Stimulated activated CD8-positive, alpha-beta memory T cell treated with anti-CD3 and anti-CD28 coated beads, Interleukin-15, amount 100 ng/mL, for 48 hours (primary cell): ENCODE measurements at places on chromosomes 4 and X.

DNA sequence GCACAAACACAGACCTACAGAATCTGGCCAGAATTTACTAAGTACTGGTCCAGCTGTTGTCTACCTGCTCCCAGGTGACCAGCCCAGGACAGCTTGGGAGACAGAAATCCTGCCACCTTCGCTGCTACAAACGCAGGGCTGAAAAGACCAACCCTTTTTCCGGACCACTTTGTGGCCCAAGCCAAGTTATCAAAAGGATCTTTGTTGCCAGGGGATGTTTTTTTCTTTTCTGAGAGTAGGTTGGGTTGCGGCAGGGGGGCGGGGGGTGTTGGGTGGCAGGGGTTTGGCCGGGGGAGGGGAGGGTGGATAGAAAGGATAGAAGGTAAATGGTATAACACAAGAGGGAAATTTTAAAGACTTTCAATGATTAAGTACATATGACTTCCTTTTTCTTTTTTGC is 63.4 kb downstream of the STOX2 start:
- DNase-seq: no peak

- no peak for DNase-seq
Observed at GRCh38 chr4:123976285-123976684, 579.7 kb downstream of the SPRY1 start.

DNA sequence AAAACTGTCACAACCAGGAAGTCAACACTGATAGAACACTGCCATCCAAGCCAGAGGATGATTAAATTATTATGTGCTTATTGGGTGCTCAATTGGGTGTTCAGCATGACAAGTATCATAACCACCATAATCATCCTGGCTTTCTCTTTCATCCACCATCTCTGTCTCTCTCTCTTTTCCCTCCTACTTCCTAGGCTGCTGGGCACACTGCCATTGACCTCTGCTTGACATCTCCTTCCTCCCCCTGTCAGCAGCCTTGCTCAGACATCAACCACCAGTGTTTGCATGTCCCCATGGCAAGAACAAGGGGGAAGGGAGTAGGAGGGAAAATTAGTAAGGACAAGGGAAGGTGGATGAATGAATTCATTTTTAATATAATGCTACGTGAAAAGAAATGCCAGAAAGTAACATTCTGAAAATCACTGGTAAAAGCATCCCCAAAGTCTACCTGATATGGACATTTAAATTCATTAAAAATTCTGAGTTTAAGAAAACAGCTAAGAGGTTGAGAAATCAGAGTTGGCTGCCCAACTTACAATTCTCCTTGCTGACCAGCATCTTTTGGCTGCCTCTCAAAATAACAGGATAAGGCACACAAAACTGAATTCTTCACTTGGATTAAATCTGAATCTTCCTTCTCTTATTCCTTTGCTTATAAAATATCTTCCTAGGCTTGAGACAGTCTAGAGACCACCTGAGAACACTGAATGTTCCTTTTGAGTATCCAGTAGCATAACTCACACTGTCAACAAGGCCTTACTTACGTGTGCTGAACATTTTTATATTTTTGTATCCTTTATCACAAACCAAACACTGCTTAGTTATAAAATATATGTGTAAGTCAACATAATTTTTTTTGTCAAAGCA is 48.5 kb downstream of the SNCA start:
- no peak for DNase-seq

- DNase-seq: no peak
Observed at GRCh38 chr4:24471486-24472160, 112.7 kb downstream of the DHX15 start.

- DNase-seq: no peak
Observed at GRCh38 chrX:29941287-29941686, 274.1 kb upstream of the MAGEB2 start.

GRCh38 chr4:57214654-57215411 is 104.6 kb upstream of the IGFBP7 start:
- no peak for DNase-seq

DNA sequence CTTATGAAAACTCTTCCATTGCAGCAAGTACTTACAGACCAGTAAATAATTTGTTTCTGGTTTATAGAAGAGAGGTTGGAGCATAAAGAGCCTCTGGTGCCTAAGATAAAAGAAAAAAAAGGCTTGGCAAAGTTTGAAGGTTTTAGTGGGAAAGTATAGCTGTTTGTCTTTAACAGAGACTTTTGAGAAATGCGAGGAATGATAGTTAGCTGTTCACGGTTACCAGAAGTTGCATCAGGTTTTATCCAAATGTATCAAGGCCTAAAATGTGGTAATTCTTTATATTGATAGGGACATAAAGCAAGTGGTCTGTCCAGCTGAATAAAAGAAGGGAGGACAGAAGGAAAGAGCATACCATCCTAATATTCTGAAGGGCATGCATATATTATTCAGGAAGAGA is 29.3 kb downstream of the RAP1GDS1 start:
- DNase-seq: no peak
